ENCODE measurements at places on chromosomes 4 and X. TPM values are rescaled to one million over a fixed set of nuclear protein-coding genes. Genes with fewer than 3 reads are reported as not detected.

- no peak for DNase-seq
Observed at GRCh38 chr4:163165217-163166017, 1.3 kb downstream of the NAF1 start.

GRCh38 chrX:105564501-105564900, 257.8 kb upstream of the NRK start:
- no peak for DNase-seq

- DNase-seq, result no peak
Observed at GRCh38 chr4:150069353-150069752, 8.9 kb upstream of the DCLK2 start.

DNA sequence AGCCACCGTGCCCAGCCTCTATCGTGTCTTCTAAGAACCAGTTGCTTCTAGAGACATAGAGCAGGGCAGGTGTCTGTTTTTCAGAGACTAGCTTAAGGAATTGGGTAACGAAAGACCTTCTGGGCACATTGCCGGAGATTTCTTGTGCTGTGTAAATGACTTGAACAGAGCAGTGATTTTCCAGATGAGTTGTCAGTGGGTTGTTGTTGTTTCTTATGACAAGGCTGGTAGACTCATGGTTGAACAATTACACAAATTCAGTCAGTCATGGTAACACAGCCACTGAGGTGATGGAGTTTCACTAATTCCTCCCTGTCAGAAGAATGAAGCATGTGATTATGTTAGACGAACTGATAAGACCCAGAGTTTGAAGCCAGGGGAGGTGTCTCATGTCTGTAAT, 20.5 kb upstream of the DDX3X start:
- no peak for DNase-seq

- no peak for DNase-seq
Observed at GRCh38 chr4:86043755-86044592, 315.9 kb downstream of the MAPK10 start.

DNA sequence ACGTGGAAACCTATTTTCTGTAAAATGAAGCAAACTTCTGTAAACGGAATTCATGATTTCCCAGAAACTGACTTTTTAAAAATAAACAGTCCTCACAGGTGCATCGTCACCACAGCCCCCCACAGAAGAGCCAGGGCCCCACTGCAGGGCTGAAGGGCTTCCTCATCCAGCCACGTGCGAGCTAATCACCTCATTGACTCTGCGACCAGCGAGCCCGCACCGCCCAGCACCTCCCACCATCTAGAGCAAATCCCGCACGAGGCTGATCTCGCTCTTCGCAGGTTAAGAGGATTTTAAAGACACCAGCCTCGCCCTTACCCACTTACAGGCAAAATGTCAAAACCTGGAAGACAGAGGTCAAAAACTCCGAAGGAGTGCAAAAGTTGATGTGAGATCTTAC, 14.8 kb downstream of the PPP2R3B start:
- DNase-seq, result no peak

GRCh38 chr4:129604632-129605255, 508.8 kb downstream of the C4orf33 start:
- DNase-seq, result no peak

DNA sequence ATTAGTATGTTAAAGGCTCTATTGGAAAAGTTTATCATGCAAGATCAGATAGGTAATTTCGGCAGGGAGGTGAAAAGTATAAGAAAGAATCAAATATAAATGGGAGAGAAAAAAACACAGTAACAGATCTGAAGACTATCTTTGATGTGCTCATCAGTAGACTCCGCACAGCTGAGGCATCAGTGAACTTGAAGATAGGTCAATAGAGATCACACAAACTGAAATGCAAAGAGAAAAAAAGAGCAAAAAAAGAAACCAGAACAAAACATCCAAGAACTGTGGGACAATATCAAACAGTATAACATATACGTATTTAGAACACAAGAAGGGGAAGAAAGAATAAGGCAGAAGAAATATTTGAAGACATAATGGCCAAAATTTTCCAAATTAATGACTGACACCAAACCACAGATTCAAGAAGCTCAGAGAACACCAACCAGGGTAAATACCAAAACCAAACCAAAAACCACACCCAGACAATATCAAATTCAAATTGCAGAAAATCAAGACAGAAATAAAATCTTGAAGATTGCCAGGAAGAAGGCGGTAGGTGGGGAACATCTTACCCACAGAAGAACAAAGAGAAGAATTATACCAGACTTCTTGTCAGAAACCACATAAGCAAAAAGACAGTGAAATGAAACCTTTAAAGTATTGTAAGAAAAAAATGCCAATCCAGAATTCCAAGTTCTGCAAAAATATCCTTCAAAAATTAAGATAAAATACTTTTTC, 29.1 kb downstream of the PFKFB1 start:
- no peak for DNase-seq

DNA sequence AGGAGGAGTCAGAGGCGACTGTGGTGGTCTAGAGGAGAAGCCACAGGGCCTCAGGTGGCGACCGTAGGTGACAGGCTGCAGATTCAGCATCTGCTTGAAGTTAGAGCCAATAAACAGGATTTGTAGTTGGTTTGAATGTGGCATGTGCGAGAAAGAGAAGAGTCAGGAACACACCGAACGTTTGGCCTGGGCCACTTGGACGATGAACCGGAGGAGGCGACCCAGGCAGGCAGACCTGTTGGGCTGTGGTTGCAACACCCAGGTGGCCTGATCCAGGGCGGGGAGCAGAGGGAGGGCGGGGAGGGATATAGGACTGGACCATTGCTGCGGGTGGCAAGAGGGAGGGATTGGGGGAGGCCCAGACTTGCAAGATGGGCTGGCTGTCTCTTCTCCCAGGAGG, 10.0 kb upstream of the PSAPL1 start:
- no peak for DNase-seq

GRCh38 chrX:48890296-48890925, 7.2 kb downstream of the TIMM17B start:
- DNase-seq, result no peak

GRCh38 chr4:1470816-1471442, 64.7 kb upstream of the NKX1-1 start:
- no peak for DNase-seq

GRCh38 chr4:149645790-149646189, 169.9 kb downstream of the IQCM start:
- DNase-seq, result no peak

GRCh38 chrX:150482537-150483206, 85.7 kb upstream of the MTM1 start:
- peak; percentile 80 for DNase-seq

DNA sequence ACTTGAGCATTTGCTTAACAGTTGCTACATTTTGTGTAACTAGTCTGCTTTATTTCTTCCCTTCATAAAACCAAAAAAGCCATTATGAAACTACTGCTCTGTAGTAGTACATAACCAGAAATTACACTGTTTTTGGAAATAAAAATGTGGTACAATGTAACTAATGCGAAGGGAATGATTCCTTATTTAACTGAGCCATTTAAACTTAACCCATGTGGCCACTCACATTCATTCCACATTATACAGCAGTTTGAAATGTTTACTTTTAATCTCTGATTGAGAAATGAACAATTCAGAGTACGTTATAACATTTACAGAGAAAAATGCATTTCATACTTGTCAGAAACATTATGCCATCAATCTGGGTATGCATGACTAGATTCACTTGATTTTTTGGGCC, 94.2 kb downstream of the NYX start:
- no peak for DNase-seq

GRCh38 chr4:87864321-87864720, 31.6 kb downstream of the MEPE start:
- no peak for DNase-seq

DNA sequence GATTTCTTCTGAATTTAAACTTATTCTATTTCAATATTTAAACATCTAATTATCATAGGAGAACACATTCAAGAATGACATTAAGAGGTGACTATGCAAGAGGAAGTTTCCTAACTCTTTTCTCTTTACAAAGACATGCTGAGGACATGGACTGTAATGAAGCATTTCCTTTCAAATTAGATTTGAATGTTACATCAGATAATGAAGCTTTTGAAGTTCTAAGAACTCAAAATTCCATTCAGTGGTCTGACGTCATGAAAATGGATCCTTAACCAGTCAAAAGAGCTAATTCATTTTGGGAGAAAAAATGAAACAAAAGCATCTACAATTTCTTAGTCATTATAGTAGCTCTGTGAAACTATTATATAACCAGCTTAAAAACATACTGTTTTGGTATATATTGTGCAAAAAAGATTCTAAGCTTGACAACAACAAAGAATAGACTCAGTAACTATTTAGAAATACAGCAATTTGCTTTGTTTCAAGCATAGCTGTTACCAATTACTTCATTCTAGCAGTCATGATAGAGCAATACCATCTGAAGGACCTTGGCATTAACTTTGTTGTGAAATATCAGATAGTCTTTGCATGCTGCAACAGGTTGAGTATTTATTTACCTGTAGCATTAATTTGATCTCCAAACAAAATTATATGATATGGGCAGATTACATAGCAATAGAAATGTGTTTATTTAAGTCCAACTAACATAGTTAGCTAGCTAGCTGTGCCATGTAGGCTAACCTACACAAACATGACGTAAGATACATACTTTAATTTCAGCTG, 13.7 kb upstream of the DTHD1 start:
- DNase-seq, result no peak

DNA sequence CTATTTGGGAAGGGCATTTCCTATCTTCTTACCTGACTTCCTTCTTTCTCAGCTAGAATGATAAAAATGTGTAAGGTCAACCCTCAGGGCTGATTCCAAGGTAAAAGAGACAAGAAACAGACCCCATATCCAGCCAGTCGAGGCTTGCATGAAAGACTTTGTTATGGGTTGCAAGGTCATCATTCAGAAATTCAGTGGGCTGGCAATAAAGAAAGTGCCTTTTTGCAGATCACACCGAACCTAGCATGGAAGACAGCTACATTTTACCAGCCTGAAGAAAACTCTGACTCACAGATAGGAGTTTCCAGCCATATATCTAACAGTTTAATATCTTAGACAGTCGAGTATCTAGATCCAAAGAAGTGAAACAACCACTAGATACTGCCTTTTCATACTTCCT, 87.4 kb downstream of the PDGFC start:
- DNase-seq, result no peak

- DNase-seq, result no peak
Observed at GRCh38 chr4:156109943-156110900, 156.6 kb upstream of the CTSO start.

- DNase-seq, result no peak
Observed at GRCh38 chr4:148078061-148078460, 346.2 kb downstream of the ARHGAP10 start.

GRCh38 chrX:8887004-8887403, 85.8 kb upstream of the FAM9A start:
- DNase-seq, result no peak

GRCh38 chr4:8338351-8338961, 68.9 kb downstream of the HTRA3 start:
- DNase-seq, result no peak

DNA sequence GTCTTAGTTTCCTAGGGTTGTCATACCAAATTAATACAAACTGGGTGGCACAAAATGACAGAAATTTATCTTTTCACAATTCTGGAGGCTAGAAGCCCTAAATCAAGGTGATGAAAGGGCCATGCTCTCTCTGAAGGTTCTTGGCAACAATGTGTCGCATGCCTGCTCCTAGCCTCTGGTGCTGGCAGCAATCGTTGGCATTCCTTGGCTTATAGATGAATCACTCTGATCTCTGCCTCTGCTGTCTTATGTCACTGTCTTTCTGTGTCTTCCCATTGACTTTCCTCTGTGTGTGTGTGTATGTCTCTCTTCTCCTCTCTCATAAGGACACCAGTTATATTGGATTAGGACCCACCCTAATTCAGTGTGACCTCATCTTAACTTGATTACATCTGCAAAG, 15.9 kb upstream of the INTU start:
- no peak for DNase-seq

DNA sequence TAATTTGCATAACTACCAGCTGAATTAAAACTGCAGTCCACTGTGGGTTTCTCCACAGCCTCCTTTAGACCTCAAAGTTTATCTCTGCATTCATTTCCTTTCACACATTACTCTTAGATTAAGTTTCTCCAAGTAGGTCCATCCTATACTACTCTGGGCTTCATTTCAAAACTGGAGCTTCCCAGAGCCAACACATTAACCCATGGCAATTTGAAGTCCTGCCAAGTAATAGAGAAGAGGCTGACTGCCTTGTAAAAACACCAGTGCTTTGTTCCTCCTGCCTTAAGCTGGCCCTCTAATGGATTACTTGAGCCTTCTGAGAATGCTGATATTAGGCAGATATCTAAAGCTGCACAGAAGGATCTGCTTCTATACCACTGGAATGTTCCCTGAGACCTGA, 997.2 kb upstream of the SLIT2 start:
- no peak for DNase-seq

GRCh38 chr4:118888666-118889311, at the start of gene SYNPO2:
SYNPO2 (plus strand) TSS chr4:118888854; CDS start chr4:118889037, 183 bp downstream.
- peak; percentile 66 for DNase-seq

DNA sequence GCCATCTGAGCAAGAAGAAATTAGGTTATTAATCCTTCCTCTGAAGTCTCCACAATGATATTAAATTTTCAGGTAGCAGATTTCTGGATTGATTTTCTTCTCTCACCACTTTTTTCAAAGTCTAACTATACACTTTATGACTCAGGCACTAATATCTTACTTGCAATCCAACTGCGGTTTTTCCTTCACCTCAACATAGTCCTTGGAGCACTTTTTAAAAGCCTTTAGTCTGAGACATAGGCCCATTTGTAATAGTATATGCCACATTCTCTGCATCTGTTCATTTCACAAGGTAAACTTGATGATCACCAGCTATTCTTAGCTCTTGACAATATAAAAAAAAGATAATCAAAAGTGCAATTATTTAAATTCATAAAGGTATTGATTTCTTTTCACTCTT, 55.9 kb upstream of the EDNRA start:
- no peak for DNase-seq

MAGEC1 gene
- not detected for total RNA-seq

SPOCK3 gene
- not detected for total RNA-seq

RAB40A gene
- not detected for total RNA-seq

MFAP3L gene
- 0.06 TPM for total RNA-seq

PDHA2 gene
- total RNA-seq, result not detected

IL13RA2 gene
- total RNA-seq, result not detected

RTL3 gene
- 0.12 TPM for total RNA-seq

IL15 gene
- 4.0 TPM for total RNA-seq

RAB28 gene
- total RNA-seq, result 19.0 TPM

FAAH2 gene
- 2.2 TPM for total RNA-seq

HMGN5 gene
- total RNA-seq, result 2.8 TPM

ZNF141 gene
- 32.9 TPM for total RNA-seq
